ENCODE measurements at places on chromosomes 7 and 10. TPM values are rescaled to one million over a fixed set of nuclear protein-coding genes. Genes with fewer than 3 reads are reported as not detected.
A peak's percentile ranks its signal among the peaks of the same experiment; 100 is the strongest.

DNA sequence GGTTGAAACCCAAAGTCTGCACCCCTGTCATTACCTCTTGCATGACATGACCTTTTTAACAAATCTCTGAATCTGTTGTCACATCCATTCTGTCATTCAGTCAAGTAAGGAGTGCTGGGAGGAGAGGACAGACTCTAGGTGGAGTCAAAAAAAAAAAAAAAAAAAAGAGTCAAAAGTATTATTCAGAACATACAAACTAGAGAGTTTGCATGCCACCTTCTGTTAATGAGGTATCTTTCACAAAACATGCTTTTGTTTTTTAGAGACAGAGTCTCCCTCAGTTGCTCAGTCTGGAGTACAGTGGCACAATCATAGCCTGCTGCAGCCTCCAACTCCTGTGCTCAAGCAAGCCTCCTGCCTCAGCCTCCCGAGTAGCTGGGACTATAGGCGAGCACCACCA is 81.6 kb upstream of the ARMC3 start:
- H3K36me3 ChIP-seq: no peaks in the 10 kb centered on the region
- DNase-seq: no peak
- H3K27ac ChIP-seq: no peak overlapping the region
- H3K27me3 ChIP-seq: no peaks in the 10 kb centered on the region
- peaks cover 17% of the 10 kb centered on the region for H3K4me1 ChIP-seq

Gene LIPM
- not detected for total RNA-seq

DNA sequence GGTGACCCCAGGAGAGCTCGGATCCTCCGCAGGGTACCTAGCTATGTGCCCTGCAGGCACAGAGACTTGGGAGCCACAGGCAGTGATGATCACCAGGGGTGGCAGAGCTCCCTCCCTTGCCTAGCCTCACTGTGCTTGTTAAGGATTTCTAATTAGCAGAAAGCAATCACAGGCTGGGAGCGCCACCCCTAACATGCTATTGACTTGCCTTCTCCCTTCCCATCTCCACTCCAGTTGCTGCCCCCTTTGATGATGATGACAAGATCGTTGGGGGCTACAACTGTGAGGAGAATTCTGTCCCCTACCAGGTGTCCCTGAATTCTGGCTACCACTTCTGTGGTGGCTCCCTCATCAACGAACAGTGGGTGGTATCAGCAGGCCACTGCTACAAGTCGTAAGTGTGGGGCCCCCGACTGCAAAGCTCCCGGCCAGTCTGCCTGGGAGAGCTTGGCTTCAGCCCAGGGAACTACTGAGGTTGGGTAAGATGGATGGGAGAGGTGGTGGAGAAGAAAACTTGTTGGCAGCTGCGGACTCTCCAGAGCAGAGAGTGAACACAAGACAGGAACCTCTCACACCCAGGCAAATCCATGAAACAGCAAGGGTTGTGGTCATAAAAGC is 1.2 kb downstream of the PRSS1 start:
- H3K4me3 ChIP-seq: no peak overlapping the region
- H3K27ac ChIP-seq: no peak overlapping the region
- H3K4me1 ChIP-seq: no peaks in the 10 kb centered on the region
- DNase-seq: peak; percentile 58
- no peaks in the 10 kb centered on the region for H3K36me3 ChIP-seq
- no peaks in the 10 kb centered on the region for H3K27me3 ChIP-seq

- H3K27me3 ChIP-seq: no peaks in the 10 kb centered on the region
- H3K4me1 ChIP-seq: no peaks in the 10 kb centered on the region
- no peak overlapping the region for H3K4me3 ChIP-seq
Observed at GRCh38 chr10:48254750-48255512, 19.6 kb downstream of the FRMPD2 start.

DNA sequence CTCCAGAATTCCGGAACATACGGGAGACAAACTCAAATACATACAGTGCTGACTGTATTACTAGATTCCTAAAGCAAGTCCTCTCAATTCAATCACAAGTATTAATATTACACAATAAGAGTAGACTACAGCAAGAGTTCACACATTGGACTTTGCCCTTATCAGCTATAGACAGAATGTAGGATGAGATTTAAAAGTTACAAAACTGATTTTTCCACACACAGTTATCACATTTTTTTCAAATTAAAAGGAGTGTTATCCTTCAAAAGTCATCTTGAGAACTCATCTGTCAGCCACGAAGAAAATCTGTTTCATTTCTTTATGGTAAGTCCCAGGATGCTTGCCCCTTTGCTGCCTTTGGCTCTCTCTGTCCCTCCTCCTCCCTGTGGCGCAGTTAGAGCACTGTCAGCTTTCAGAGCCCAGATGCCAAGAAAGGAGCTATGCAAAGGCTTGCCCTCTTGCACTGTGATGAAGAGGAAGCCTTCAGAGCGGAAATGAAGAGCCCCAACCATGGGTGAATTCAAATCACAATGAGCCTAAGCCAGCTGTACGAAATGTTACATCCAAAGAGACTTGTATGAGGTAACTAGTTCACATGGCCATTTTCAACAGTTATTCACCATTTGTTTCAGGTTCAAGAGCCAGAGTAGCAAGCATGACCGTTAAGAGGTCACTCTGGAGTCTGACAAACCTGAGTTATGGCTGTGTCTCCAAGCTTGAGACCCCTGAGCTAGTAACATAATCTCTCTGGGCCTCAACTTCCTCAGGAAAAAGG is 10.7 kb downstream of the NCOA4 start:
- no peak for DNase-seq
- H3K4me3 ChIP-seq: no peak overlapping the region
- H3K36me3 ChIP-seq: peaks cover 18% of the 10 kb centered on the region
- H3K27me3 ChIP-seq: no peaks in the 10 kb centered on the region
- peaks cover 70% of the 10 kb centered on the region for H3K4me1 ChIP-seq

- no peaks in the 10 kb centered on the region for H3K27me3 ChIP-seq
- DNase-seq: no peak
- no peak overlapping the region for H3K27ac ChIP-seq
- H3K4me1 ChIP-seq: peaks cover 7% of the 10 kb centered on the region
- no peaks in the 10 kb centered on the region for H3K36me3 ChIP-seq
Observed at GRCh38 chr10:102436312-102436711, 3.9 kb upstream of the CUEDC2 start.

DNA sequence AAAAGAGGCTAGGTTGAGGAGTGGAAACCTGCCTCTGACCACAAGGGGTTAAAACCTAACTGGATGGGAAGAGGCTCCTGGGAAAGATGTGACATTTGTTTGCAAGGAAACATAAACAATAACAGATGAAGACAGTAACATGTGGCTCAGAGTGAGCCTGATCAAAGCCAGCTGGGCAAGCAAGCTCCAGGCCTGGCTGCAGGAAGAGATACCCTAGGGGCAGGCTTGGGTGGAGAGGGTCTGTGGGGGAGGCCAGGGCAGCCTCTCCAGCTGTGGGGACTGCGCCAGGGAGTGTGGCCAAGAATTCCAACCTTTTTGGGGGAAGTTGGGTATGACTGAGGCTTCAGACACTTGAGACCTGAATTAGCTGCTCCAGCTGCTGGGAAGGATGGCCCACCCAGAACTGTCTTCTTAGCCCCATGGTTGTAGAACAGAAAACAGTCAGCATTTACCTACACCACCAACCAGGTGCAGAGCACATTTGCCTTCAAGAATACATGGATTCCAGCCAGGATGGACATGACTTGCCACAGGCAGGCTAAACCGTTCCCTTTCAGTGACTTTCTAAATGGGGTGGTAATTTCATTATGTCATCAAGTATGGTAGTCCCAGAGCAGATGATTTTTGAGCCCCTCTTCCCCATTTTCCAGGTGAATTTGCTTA is 10.4 kb upstream of the FAM170B start:
- H3K4me1 ChIP-seq: peaks cover 26% of the 10 kb centered on the region
- H3K36me3 ChIP-seq: no peaks in the 10 kb centered on the region
- H3K27me3 ChIP-seq: no peaks in the 10 kb centered on the region
- no peak for DNase-seq

DNA sequence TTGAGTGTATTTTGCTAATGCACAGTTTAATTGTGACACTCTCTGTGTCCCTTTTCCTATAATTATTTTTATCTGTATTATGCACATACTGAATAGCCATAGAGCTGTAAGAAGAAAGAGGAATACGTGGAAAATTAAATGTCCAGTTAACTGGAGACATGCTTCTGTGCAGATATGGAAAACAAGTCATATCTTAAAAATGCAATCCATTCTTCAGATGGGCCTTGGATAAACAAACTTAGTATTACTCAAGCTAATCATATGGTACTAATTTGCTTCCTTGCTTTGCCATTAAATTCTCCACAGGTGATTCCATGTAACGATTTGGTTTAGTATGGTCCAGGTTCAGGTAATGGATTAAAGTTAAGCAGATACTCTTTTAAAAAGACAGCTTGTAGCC is 201.2 kb upstream of the CELF2 start:
- H3K4me3 ChIP-seq: no peak overlapping the region
- no peak for DNase-seq
- no peaks in the 10 kb centered on the region for H3K36me3 ChIP-seq
- no peak overlapping the region for H3K27ac ChIP-seq

DNA sequence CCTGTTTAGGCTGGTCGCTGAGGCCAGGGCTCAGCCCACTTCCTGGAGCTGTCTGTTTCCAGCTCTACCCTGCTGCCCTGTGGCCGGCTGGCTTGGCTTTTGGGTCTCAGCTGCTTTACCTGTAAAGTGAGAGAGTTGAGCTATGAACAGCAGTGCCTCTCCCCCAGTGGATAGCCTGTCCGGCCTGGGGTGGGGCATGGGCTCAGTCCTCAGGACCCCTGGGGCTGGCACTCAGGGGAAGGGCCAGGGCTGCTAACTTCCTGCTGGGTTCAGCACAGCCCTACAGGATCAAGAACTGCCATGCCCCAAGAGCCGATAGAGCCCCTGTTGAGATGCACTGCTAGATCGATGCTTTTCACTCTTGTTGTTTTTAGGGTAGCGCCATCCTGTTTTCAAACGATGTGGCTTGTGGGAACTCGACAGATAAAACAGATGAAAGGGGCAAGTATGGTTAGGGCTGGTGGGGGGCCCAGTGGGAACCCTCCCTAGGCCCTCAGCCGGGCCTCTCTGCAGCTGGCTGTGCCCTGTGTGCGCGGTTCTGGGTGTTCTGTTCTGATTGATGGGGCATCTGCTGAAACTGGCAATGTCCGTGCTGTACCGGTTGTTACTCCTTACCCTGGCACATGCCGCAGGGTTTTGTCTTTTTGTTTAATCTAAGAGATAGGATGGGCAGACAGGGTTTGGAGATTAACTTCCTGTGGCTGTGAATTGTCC is 10.0 kb upstream of the SFRP5 start:
- no peak overlapping the region for H3K27ac ChIP-seq
- no peaks in the 10 kb centered on the region for H3K27me3 ChIP-seq
- no peaks in the 10 kb centered on the region for H3K4me1 ChIP-seq
- H3K4me3 ChIP-seq: no peak overlapping the region

All from vagina (tissue), 2 donors.